Kidney epithelial cell (primary cell): ENCODE measurements at places on chromosomes 11 and 22. TPM values are rescaled to one million over a fixed set of nuclear protein-coding genes. Genes with fewer than 3 reads are reported as not detected.

BATF2 gene
- 1.1 and 7.3 TPM in 2 replicates for total RNA-seq

OSBPL5 gene
- 9.2 and 10.2 TPM in 2 replicates for total RNA-seq

MB gene
- not detected in 2 replicates for total RNA-seq

P2RY2 gene
- total RNA-seq = 4.2 and 4.5 TPM in 2 replicates

KCNK7 gene
- not detected in 2 replicates for total RNA-seq

CRYBB3 gene
- total RNA-seq = 0.82 TPM in 1 of 2 replicates, not detected in the other

LRRC4C gene
- 0.14 and 1.5 TPM in 2 replicates for total RNA-seq

TIMP3 gene
- 44.2 and 45.6 TPM in 2 replicates for total RNA-seq

PHF21B gene
- total RNA-seq = 1.5 and 4.2 TPM in 2 replicates

ACR gene
- total RNA-seq = not detected in 2 replicates

NNMT gene
- 470 and 585 TPM in 2 replicates for total RNA-seq

SEC14L6 gene
- total RNA-seq = 3.7 and 5.8 TPM in 2 replicates

HBG2 gene
- total RNA-seq = not detected in 2 replicates

OR2AT4 gene
- total RNA-seq = not detected in 2 replicates

GLYAT gene
- total RNA-seq = not detected in 2 replicates

WBP2NL gene
- 0.68 and 2.6 TPM in 2 replicates for total RNA-seq

BARX2 gene
- 0.07 TPM in 1 of 2 replicates, not detected in the other for total RNA-seq

HTR3B gene
- not detected in 2 replicates for total RNA-seq

OR52I2 gene
- not detected in 2 replicates for total RNA-seq

DDI1 gene
- not detected in 2 replicates for total RNA-seq

PLAAT2 gene
- not detected in 2 replicates for total RNA-seq

TNNI2 gene
- total RNA-seq = not detected in 2 replicates

LINC01488 gene
- not detected in 2 replicates for total RNA-seq

CBX7 gene
- 2.9 and 3.1 TPM in 2 replicates for total RNA-seq

VSTM5 gene
- 0.27 and 0.29 TPM in 2 replicates for total RNA-seq
